ENCODE measurements at places on chromosomes 5 and 9. TPM values are rescaled to one million over a fixed set of nuclear protein-coding genes. Genes with fewer than 3 reads are reported as not detected.

The SOWAHA gene
- polyA plus RNA-seq: 9.5 TPM

The BBLN gene
- 404 TPM for polyA plus RNA-seq

The SPATA6L gene
- polyA plus RNA-seq: 1.0 TPM

The PAEP gene
- polyA plus RNA-seq: not detected

The TUSC1 gene
- 3.9 TPM for polyA plus RNA-seq

The TEX48 gene
- not detected for polyA plus RNA-seq
